ENCODE measurements at places on chromosomes 11 and 22.

- DNase-seq = peak; percentile 28
Observed at GRCh38 chr11:62054484-62055121, 69.2 kb upstream of the INCENP start.

DNA sequence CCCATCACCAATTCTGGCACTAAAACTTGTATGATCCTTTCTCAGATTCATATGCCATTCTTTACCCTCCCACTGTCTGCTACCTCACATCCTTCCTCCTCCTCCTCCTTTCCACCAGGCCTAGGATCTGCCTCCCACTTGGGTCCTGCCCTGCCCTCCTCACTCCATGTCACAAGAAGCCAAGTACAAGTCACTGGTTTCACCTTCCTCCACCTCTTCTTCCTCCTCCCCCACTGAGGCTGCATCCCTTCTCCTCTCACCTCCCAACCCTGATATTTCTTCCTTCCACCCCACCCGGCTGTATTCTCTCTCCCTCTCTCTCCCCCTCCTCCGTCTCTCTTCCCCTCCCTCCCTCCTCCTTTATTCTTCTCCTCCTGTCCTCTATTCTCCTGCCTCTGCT is 46.6 kb downstream of the LARGE1 start:
- DNase-seq = no peak

GRCh38 chr22:49301398-49302149 is 526.1 kb downstream of the BRD1 start:
- DNase-seq = no peak

- DNase-seq = no peak
Observed at GRCh38 chr22:22022947-22023534, 40.5 kb upstream of the TOP3B start.

DNA sequence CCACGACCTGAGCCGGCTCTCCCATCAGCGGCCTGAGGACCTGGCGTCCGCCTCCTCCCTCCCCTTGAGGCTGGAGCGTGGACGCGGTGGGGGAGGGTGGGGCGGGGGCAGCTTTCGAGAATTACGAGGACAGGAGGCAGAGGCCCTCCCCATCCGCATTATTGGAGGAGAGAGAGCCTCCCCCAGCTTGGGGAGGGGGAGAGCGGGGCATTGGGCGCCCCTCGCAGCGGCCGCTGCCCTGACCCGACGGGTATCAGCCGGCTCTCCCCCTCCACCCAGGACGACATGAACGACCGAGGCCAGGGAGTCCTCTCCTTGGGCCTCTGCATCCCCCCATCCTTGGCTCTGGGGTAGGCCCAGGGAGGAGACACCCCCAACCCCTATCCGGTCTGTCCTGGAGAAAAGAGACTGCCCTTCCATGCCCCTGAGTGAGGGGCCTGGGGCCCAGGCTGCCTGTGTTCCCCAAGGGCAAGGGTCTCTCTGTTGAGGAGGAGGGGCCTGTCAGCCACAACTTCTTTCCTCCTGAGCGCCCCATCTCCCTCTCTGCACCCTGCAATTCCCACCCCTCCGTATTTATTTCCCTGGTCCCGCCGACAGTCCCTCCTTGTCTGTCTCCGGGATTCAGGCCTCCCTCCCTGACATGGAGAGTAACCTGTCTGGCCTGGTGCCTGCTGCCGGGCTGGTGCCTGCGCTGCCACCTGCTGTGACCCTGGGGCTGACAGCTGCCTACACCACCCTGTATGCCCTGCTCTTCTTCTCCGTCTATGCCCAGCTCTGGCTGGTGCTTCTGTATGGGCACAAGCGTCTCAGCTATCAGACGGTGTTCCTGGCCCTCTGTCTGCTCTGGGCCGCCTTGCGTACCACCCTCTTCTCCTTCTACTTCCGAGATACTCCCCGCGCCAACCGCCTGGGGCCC is 495 bp downstream of the GPR137 start:
- peak; percentile 33 for DNase-seq

DNA sequence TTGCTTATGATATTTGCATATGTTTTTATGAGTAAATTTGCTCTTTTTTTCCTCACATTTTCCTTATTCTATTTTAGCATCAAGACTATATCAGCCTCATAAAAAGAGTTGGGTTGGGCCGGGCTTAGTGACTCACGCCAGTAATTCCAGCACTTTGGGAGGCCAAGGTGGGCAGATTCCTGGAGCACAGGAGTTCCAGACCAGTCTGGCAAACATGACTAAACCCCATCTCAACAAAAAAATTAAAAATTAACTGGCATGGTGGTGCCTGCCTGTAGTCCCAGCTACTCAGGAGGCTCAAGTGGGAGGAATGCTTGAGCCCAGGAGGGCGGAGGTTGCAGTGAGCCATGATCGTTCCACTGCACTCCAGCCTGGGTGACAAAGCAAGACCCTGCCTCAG is 148.8 kb upstream of the ANO5 start:
- DNase-seq = no peak

- DNase-seq = no peak
Observed at GRCh38 chr11:75841739-75842138, 26.7 kb downstream of the UVRAG start.

- DNase-seq = no peak
Observed at GRCh38 chr11:78069465-78069864, 5.8 kb downstream of the THRSP start.

GRCh38 chr11:11499300-11499699 is 122.5 kb downstream of the GALNT18 start:
- no peak for DNase-seq

DNA sequence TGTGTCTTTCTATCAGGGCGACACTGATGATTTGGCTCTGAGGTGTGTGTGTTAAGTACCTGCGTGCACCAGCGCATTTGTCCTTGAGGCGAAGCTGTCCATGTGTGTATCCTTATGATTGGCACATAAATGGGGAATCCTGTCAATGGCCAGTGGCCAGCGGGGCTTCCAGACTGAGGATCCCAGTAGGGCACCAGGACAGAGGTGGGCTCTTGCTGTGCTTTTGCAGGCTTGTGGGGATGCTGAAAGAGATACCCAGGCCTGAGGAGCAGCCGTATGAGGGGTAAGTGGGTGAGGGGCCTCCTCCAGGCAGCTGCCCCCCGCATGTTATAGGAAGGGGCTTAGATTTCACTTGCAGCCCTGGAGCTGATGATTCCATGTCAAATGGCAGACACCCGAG is 156.8 kb downstream of the ST3GAL4 start:
- no peak for DNase-seq

GRCh38 chr11:12216671-12217374 is 106.4 kb downstream of the MICAL2 start:
- no peak for DNase-seq

- no peak for DNase-seq
Observed at GRCh38 chr11:119779195-119780071, 50.4 kb upstream of the NECTIN1 start.
